ENCODE measurements at places on chromosomes 7 and 10.
A peak's percentile ranks its signal among the peaks of the same experiment; 100 is the strongest.

- no peak for DNase-seq
Observed at GRCh38 chr7:82578430-82578829, 134.9 kb upstream of the CACNA2D1 start.

DNA sequence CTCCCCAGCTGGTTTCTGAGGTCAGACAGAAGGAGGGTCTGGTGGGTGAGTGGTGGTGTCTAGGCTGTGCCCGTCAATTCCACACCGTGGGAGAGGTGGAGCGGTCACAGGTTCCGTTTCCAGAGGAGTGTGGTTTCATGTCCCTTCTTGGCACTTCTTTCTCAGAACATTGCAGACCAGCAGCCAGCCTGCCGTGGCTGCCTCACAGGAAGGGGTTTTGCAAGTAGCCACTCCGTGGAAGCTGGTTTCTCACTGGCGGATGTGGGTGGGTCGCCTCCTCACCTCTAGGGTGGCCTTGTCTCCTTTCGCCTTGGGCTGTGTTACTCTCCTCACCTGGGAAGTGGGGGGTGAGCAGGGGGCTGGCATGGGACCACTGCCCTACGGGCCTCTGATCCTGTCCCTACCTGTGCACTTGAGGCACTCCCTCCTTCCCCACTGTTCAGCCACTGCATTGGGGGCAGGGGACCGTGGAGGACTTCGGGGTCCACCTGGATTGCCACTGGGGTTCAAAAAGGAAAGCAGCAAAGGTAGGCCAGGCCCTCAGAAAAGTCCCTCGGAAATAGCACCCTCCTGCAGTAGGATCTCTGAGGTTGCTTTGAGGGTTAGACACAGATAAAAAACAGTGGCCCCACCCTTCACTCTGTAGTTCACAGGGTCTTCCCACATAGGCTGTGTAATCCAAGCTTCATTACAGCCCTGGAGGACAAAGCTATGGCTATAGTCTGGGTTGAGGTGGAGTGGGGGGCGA lies 33.9 kb downstream of the TSPAN14 start:
- no peak for DNase-seq

GRCh38 chr10:103502849-103503660 lies 9.6 kb downstream of the NEURL1 start:
- DNase-seq: no peak

GRCh38 chr10:30935078-30935477 lies 96.6 kb downstream of the ZNF438 start:
- no peak for DNase-seq

- no peak for DNase-seq
Observed at GRCh38 chr10:43264344-43264964, 2.4 kb downstream of the RASGEF1A start.

- peak; percentile 64 for DNase-seq
Observed at GRCh38 chr7:10412422-10413019, 561.2 kb upstream of the PHF14 start.

DNA sequence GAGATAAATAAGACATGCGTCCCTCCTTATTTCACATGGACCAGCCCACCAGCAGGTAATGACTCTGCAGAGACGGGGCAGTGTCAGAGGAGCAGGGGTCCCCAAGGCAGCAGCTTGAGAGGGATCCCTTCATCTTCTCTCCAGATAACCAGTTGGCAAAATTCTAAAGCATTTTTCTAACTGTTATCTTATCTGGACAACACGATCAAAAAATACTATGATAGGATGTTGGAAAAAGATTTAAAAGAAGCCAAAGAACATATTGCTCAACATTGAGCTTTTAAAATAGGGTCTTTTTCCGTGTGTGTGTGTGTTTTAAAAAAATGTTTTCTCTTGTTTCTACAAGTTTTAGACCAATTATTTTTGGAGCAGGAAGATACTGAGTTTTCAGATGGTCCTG lies 641.2 kb downstream of the SDK1 start:
- DNase-seq: no peak

DNA sequence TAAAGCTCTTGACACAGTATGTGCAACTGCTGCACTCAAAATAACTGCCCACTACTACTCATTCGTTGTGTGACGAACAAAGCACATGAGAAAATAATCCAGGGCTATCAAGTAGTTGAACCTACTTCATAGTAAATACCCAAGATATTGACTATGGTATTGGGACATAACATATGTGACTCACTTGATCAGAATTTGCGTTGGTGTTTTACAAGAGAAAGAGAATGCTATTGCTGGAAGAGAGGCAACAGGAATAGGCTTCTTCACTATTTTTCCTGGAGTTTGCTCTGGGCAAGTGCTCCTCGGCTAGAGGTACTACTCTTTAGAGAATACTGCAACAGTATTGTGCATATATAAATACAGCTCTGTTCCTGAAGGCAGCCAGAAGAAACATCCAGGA lies 2.5 kb downstream of the DGKB start:
- no peak for DNase-seq

GRCh38 chr10:89785095-89785494 lies 83.7 kb downstream of the KIF20B start:
- DNase-seq: peak; percentile 22

DNA sequence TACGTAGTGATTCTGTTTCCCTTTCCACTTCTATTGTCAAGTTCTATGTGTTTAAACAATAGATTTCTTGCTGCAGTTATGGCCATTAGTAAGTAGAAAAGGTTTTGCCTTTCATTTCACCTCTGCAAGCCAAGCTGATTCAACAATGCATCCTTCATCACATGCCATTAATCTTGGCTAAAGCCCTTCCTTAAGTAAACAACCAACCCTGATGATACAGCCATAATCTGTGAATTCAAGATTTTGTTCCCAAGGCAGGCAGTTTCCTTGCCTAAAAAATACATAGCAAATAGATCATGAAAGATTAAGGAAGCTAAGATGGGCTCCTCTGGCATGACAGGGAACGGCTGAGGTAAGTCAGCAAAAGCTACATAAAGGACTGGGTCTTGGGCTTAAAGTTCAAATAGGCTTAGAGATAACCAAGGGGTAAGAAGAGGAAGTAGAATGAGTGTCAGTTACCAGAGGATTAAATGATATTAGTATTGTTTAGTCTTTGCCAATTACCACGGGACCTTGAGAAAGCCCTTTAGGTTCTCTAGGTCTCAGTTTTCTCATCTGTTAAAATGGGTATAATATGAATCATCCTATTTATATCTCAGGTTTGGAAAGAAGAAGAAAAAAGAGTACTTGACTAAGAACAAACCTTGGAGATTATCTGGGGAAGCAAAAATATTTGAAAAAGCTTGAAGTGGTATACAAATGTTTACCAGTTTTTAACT lies 35.9 kb upstream of the ANK3 start:
- DNase-seq: no peak

DNA sequence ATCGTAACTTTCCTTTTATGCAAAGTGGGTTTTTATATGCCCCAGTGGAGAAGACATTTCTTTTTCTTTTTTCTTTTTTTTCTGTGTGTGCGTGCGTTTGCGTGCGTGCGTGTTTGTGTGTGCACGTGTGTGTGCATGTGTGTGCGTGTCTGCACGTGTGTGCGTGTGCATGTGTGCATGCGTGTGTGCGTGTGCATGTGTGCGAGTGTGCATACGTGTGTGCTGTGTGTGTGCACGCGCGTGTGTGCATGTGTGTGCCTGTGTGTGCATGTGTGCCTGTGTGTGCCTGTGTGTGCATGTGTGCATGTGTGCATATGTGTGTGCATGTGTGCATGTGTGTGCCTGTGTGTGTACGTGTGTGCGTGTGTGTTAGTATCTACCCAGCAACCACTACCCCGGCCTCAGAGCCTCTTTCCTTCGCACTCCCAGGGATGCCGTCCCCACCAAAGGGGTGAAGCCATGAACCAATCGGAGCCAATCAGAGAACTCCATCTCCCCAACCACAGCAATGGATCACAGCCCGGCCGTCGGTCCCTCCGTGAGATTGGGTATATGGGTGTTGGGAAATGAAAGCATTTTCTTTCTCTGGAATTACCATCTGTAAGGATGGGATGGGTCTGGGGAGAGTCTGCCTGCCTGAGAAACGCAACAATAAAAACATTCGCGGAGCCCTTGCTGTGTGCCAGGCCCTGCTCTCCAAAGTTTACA lies 92.3 kb downstream of the ELFN1 start:
- DNase-seq: no peak

- DNase-seq: no peak
Observed at GRCh38 chr10:30674796-30675195, 45.2 kb upstream of the LYZL2 start.

GRCh38 chr7:44801890-44802289 lies 5.4 kb downstream of the PPIA start:
- no peak for DNase-seq

DNA sequence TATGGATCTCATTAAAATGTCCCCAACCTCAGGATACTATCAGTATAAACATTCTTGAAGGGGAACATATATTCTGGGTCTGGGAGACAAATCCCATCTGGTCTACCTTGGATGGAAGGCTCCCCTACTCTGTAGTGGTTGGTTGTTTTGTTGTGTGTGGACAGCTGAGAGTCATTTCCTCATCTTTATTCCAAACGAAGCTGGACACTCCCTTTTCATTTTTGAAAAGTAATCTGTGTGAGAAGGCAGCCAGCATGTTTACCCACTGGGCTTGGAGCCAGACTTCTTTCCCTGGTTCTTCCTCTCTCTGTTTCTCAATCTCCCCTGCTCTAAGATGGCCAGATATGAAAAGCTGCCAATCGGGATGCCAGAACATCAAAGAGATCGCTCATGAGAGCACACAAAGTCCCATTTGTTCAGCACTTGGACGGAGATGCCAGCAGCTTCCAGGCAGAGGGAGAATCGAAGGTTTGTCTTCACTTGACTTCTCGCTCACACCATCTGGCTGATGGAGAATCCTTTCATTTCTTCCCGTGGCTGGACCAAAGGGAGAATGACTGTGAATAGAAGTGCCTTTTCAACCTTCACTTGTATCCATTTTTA lies 108.1 kb upstream of the AGR3 start:
- DNase-seq: no peak

GRCh38 chr7:82317760-82318159 lies 125.8 kb downstream of the CACNA2D1 start:
- DNase-seq: no peak

DNA sequence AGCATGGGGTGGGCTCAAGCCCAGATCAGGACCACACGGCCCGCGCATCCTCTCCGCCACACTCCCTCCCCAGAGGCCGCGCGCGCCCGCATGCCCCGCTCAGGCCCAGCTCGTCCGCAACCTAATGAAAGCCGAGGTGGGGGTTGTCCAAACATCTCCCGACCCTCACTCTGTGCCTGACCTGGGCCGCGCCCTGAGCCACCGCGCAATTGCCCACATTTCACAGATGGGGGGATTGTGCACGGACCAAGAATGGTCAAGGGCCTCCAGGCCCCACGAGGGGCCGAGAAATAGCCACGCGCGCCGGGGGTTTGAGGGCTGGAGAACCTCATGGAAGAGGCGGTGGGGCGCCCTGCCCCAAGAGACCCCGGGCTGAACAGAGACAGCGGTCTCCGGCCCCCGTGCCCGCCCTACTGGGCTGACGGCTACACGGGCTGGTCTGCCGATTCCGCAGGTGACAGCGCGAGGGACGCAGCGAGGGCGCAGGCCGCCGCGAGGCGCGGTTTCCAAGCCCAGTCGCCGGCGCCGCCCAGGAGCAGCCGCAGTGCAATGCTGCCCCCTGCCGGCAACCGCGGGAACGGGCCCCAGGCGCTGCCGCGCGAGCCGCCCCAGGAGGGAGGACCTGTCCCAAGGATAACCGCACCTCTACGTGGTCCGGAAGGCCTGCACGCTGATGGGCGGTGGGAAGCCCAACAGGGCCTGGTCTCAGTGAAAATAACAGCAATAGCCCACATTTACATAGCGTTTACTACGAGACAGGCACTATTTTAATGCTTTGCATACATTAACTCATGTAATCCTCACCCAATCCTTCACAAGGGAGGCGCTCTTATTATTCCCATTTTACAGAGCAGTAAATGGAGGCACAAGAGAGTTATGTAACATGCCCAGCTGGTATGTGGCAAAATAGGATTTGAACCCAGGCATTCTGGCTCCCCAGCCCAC lies 10.5 kb upstream of the GRID1 start:
- DNase-seq: peak; percentile 59

DNA sequence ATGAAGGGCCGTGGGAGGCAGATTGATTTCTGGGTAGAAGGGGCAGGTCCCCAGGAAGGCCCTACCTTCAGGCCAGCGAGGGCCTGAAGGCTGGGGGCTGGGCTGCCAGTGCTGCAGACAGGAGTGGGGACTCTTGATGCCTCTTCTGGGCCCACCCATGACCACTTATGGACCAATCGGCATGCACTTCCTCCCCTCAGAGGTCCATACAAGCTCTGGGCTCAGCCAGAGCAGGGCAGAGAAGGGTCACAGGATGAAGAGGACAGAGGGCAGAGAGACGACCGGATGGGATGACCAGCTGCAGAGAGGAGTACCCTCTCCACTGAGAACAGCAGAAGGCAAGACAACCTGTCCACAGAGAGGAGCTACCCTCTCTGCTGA lies 120.1 kb downstream of the DYNC2I1 start:
- no peak for DNase-seq

DNA sequence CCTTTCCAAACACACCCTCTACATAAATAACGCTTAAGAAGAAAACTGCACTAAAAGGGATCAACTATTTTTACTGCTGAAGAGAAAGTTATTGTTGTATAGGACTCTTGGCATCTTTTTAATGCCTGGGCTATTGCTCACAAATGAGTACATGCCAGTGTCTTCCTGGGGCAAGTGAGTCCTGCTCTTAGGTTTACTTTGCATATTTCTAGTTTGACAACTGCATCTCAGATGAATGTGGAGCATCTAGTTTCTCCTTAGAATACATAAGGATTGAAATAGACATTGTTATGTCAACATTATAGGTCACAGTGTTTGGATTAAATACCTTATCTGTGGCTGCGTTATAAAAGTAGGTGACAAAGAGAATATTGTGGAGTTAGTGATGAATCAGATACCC lies 44.5 kb downstream of the PSMC2 start:
- DNase-seq: no peak

DNA sequence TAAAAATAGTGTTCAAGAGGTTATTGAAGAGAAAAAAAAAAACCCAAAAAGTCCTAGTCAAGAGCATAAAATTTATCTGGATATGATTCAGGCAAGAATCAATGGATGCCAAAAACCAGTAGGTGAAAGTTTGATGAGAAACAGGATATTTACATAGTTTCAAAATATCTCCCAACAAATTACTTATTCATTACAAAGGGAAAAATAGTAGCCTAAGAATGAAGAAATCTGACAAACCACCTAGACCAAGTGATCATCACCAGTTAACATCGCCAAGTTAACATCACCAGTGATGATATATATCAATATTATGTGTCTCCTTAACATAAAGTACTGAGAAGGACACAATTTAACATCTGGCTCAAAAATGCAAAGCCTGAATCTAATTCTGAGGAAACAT lies 85.2 kb downstream of the RNLS start:
- DNase-seq: no peak

Data from ACHN (cell line).